G401 (cell line): ENCODE measurements at places on chromosomes 16 and 17.

DNA sequence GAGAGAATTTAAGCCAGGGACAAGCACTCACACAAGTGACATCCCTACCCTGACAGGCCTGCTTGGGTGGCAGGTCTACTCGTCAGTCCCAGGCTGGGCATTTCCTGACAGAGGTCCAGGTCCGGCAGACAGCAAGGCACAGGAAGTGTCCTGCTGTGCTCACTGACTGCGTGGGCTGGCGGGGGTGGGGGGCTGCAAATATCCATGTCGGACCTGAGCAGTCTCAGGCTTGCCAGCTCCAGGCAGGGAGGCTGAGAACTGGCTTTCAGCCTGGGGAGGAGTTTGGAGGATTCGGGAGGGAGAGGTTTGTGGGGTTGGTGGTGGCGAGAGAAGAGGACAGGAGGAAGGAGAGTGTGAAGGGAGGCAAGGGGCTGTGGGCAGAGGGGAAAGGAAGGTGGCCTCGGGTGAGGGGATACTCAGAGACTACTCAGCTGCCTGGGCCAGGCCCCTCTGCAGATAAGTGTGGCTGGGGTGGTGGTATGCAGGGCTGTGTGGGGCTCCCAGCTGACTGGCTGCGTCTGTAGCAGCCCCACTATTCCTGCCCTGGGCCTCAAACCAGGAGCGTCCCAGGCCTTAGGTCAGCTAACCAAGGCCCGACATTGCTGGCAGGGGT lies 7.8 kb downstream of the HIC1 start:
- DNase-seq, result no peak

- DNase-seq, result no peak
Observed at GRCh38 chr17:33695431-33695830, 402.3 kb upstream of the ASIC2 start.

GRCh38 chr17:64084940-64085649 lies 44.8 kb downstream of the ERN1 start:
- DNase-seq, result peak; percentile 71

- DNase-seq, result no peak
Observed at GRCh38 chr16:55406651-55407050, 72.3 kb upstream of the MMP2 start.
